Hepatocyte (in vitro differentiated cells): ENCODE measurements at places on chromosomes 5 and 9. TPM values are rescaled to one million over a fixed set of nuclear protein-coding genes. Genes with fewer than 3 reads are reported as not detected.

C5orf52 gene
- total RNA-seq = not detected in 2 replicates

HAPLN1 gene
- 43.0 and 49.7 TPM in 2 replicates for total RNA-seq

DNA sequence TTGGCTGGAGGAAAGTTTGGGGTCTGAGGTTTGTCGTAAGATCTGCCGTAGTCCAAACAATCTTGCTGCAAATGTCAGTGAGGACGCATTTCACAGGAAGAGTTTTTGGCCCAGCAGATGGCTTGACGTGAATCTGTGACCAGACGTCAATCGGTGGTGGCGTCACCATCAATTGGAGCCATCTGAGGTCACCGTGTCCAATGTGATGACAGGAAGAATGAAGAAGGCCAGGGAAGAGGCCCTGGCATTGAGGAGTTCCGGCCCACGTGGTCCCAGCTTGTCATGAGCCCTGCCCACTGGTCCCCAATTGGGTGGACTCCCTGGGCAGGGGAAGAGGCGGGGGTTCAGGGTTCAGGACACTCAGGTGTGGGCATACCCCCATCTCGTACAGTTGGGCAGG, 79.9 kb downstream of the OLFM1 start:
- H3K27ac ChIP-seq = no peak overlapping the region
- H3K4me1 ChIP-seq = no peaks in the 10 kb centered on the region
- peaks cover 8% of the 10 kb centered on the region for H3K27me3 ChIP-seq
- no peak overlapping the region for H3K4me3 ChIP-seq

DNA sequence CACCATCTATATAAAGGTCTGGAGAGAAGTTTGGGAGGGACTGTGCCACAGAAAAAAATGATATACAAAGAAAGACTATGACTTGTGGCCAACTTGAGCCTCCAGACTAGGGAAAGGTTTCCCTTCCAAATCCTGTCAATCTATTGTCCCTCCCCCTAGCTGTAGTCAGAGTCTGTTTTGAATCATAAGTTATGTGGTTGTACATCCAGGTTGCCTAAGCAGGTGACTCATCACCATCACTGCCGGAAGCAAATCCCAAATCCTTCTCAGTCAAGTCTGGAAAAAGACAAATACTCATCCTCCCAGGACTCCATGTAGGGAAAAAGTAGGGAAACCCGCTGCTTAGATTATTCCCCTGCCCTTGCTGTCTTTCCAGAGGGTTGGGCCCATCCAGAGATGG, 235.7 kb downstream of the CDK5RAP2 start:
- H3K4me3 ChIP-seq = no peak overlapping the region
- H3K27ac ChIP-seq = no peak overlapping the region
- no peaks in the 10 kb centered on the region for H3K27me3 ChIP-seq
- no peaks in the 10 kb centered on the region for H3K4me1 ChIP-seq

GDNF gene
- total RNA-seq = 0.20 and 1.1 TPM in 2 replicates

DNA sequence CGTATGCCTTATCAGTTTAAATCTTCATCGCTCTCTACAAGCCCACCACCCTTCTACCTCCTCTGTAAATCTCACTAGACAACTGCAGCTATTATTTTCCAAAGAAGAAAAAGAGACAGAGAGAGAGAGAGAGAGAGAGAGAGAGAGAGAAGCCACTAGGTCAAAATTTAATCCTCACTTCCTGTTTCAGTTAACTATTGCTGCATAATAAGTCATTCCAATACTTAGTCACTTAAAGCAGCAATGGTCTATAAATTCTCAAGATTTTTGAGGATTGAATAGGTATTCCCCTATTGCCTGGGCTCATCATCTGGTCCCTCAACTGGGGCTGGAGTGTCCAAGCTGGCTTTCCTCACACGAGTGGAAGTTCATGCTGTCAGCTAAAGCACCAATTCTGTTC, 68.8 kb downstream of the ITGA1 start:
- no peak overlapping the region for H3K4me3 ChIP-seq
- no peaks in the 10 kb centered on the region for H3K27me3 ChIP-seq
- no peak overlapping the region for H3K27ac ChIP-seq

GRCh38 chr5:180180421-180180820, 28.6 kb downstream of the RASGEF1C start:
- no peak for DNase-seq
- no peak overlapping the region for H3K27ac ChIP-seq
- no peaks in the 10 kb centered on the region for H3K36me3 ChIP-seq
- no peaks in the 10 kb centered on the region for H3K4me1 ChIP-seq
- H3K4me3 ChIP-seq = no peak overlapping the region

DNA sequence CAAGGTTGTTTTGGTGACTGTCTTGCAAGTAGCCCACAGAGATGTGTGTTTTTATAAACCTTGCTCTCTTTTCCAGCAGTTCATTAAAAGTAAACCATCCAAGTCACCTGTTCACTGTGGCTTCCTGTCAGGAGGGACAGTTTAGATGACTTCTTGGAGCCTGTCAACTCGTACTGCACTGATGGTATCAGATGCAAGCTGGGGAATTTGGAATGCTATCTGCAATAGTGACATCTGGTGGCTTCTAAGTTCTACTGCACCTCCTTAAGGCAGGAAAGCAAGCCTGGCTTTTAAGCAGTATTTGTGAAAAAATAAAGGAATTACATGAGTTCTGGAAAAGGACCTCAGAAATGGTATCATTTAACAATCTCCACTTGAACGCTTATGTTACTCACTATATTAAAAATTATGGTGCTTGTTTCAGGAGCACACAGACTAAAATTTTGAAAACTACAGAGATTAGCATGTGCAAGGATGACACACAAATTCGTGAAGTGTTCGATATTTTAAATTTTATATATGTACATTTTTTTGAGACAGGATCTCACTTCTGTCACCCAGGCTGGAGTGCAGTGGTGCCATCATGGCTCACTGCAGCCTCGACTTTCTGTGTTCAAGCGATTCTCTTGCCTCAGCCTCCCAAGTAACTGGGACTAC, 164.0 kb downstream of the TTC39B start:
- H3K4me1 ChIP-seq = peaks cover 5% of the 10 kb centered on the region
- no peak overlapping the region for H3K4me3 ChIP-seq
- no peaks in the 10 kb centered on the region for H3K27me3 ChIP-seq
- H3K36me3 ChIP-seq = no peaks in the 10 kb centered on the region
- H3K27ac ChIP-seq = no peak overlapping the region

- H3K4me3 ChIP-seq = no peak overlapping the region
- no peaks in the 10 kb centered on the region for H3K36me3 ChIP-seq
- no peaks in the 10 kb centered on the region for H3K4me1 ChIP-seq
- no peak overlapping the region for H3K27ac ChIP-seq
- no peak for DNase-seq
These were observed 861.9 kb downstream of the CDH18 start for GRCh38 chr5:19125956-19126713.

DNA sequence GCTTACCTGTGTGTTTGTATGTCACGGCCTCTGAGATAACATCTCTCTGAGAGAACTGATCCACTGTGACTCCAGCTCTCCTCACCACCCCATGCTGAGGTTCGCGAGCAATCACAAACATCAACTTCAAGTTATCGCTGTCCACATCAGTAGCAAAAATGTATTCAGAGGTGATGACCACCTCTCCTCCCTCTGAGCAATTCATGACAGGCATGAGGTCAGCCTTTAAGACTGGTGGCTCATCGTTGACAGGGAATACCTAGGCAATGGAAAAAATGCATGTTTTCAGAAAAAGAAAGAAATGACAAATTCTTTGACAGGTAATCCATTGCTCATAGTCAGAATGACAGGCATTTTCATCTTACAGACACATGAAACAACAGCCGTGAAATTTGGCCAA, 90.3 kb upstream of the CER1 start:
- H3K4me1 ChIP-seq = peaks cover 6% of the 10 kb centered on the region
- H3K27me3 ChIP-seq = no peaks in the 10 kb centered on the region
- H3K36me3 ChIP-seq = no peaks in the 10 kb centered on the region
- no peak for DNase-seq
- H3K27ac ChIP-seq = no peak overlapping the region
- no peak overlapping the region for H3K4me3 ChIP-seq
